T-cell (primary cell): ENCODE measurements at places on chromosomes 6 and 20.
A peak's percentile ranks its signal among the peaks of the same experiment; 100 is the strongest.

GRCh38 chr6:131597446-131597845 is 24.4 kb downstream of the ARG1 start:
- H3K4me1 ChIP-seq, result no peaks in the 10 kb centered on the region
- H3K36me3 ChIP-seq, result peaks cover 6% of the 10 kb centered on the region
- H3K27ac ChIP-seq, result no peak overlapping the region
- H3K4me3 ChIP-seq, result no peak overlapping the region

GRCh38 chr6:35893246-35893645 is 27.7 kb downstream of the SRPK1 start:
- no peaks in the 10 kb centered on the region for H3K4me1 ChIP-seq
- H3K27me3 ChIP-seq, result no peaks in the 10 kb centered on the region
- no peak overlapping the region for H3K4me3 ChIP-seq
- DNase-seq, result no peak
- no peak overlapping the region for H3K27ac ChIP-seq

DNA sequence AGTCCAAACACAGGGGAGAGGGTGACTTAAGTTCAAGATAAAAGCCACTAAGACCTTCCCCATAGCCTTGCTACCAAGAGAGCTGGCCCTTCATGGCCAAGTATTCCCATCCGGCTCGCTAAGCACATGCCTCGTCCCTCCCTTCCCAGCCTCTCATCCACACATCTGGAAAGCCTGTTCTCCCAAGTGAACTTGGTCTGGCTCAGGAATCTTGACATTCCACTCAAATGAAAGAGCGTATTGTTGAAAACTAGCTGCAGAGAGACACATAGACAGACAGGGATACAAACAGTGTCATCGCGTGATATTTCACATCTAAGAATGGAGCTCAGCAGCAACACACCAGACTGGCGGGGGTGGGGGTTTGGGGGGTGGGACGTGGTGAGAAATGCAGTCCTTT is 182.8 kb upstream of the FOXQ1 start:
- H3K4me1 ChIP-seq, result no peaks in the 10 kb centered on the region
- H3K4me3 ChIP-seq, result no peak overlapping the region
- H3K27me3 ChIP-seq, result no peaks in the 10 kb centered on the region
- DNase-seq, result no peak
- H3K27ac ChIP-seq, result no peak overlapping the region

DNA sequence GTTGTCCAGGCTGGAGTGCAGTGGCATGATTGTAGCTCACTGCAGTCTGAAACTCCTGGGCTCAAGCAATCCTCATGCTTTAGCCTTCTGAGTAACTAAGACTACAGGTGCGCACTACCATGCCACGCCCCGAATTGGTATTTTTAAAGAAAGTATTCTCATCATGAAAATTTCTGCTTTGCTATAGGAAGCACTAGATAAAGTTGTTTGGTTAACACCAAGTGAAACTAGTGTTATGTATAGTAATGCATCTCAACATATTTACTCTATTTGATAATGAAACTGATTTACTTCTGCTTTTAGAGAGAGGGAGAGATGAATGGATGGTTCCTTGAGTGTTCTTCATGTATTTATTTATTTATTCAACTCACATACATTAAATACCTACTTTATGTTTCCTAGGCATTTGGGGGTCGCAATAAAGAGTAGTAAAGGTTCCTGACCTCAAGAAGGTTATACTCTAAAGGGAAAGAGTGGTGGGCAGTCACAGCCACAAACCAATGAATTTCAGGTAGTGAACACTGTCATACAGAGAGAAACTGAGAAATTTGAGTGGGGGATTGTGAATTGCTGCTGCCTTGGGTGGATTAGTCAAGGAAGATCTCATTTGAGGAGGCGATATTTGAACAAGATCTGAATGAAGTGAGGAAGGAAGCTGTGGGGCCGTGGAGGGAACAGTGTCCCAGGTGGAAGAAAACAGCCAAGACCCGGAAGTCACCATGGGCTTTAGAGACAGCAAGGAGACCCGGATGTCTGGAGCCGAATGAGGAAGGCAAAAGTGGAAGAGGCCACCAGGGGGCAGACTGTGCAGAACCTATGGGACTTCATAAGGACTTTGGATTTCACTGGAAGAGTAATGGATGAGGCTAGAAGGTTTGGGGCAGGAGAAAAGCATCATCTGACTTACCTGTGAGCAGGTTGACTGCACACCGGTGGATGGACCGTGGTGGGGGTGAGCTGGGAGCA is 185.6 kb downstream of the TSHZ2 start:
- H3K4me1 ChIP-seq, result no peaks in the 10 kb centered on the region
- H3K27ac ChIP-seq, result no peak overlapping the region
- H3K36me3 ChIP-seq, result no peaks in the 10 kb centered on the region

- H3K4me3 ChIP-seq, result no peak overlapping the region
- H3K36me3 ChIP-seq, result no peaks in the 10 kb centered on the region
- H3K27ac ChIP-seq, result no peak overlapping the region
- no peaks in the 10 kb centered on the region for H3K4me1 ChIP-seq
Observed at GRCh38 chr20:7836076-7836475, 104.2 kb downstream of the HAO1 start.

DNA sequence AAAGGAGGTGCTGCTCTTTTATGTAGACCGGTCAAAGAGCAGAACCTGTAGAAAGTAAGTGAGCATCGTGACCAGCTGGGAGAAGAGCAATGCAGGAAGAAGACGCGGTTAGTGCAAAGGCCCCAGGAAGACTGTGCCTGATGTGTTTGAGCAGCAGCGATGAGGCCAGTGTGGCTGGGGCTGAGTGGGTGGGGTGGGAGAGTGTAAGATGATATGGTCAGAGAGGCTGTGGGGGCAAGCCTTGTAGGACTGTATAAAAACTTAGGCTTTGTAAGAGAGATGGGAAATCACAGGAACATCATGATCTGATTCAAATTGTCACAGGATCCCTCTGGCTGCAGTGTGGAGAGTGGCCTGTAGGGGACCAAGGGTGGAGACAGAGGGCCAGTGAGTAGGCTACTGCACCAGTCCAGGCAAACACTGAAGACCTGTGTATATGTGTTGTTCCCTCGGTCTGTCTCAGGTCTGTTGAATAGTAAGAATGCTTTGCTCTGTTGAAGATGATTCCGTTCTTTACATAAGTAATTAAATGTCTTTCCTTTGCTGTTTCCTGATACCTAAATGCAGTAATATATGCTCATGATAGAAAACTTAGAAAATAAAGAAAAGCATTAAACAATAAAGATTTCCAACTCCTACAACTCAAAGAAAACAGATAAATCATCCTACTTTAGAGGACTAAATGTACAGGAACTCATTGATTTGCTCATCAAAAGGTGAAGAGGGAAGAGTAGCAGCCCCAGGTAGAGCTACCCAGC is 23.6 kb upstream of the WFDC2 start:
- H3K4me1 ChIP-seq, result peaks cover 12% of the 10 kb centered on the region
- no peak overlapping the region for H3K27ac ChIP-seq
- no peak overlapping the region for H3K4me3 ChIP-seq
- no peaks in the 10 kb centered on the region for H3K27me3 ChIP-seq

DNA sequence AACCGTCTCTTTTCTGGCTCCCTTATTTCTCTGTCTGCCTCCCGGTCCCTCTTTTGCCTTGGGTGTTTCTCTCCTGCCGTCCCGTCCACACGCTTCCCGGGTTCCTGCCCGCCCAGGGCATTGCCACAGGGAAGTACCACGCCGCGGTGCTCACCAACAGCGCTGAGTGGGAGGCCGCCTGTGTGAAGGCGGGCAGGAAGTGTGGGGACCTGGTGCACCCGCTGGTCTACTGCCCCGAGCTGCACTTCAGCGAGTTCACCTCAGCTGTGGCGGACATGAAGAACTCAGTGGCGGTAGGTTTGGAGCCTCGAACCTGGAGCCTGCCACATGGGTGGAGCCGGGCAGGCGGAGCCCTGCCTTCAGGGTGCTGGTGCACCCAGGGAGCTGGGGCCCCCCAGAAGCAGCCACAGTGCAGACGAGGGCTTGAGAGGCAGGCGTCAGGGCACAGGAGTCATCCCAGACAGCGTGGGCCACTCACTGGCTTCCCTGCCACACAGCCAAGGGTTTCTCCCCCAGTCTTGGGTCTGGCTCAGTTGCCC is 21.3 kb downstream of the NPEPL1 start:
- no peaks in the 10 kb centered on the region for H3K4me1 ChIP-seq
- H3K27ac ChIP-seq, result no peak overlapping the region
- H3K27me3 ChIP-seq, result no peaks in the 10 kb centered on the region
- no peak overlapping the region for H3K4me3 ChIP-seq
- H3K36me3 ChIP-seq, result no peaks in the 10 kb centered on the region
- DNase-seq, result no peak

DNA sequence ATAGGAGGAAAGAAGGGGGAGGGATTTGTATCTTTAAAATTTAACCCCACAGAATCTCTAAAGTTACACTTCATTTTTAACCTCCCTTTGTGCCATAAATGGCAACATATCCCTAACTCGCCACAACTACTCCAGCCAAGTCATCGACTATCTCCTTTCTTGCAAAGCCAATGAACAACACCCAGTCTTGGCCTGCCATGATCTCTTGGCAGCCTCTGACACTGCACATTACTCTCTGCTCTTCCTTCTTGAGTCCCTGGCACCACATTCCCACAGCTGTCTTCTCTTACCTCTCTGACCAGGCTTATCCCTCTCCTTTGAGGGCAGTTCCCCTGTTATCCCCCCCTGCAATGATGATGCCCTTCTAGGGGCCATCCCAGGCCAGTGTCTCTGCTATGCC is 42.5 kb downstream of the MBOAT1 start:
- no peak for DNase-seq
- H3K36me3 ChIP-seq, result no peaks in the 10 kb centered on the region
- peaks cover 24% of the 10 kb centered on the region for H3K4me1 ChIP-seq
- H3K27me3 ChIP-seq, result no peaks in the 10 kb centered on the region

- peaks cover 28% of the 10 kb centered on the region for H3K4me1 ChIP-seq
- peak; percentile 82 for DNase-seq
- peaks cover 26% of the 10 kb centered on the region for H3K36me3 ChIP-seq
Observed at GRCh38 chr6:109454496-109455436, 806 bp downstream of the MICAL1 start.

- H3K27me3 ChIP-seq, result no peaks in the 10 kb centered on the region
- no peak overlapping the region for H3K4me3 ChIP-seq
- no peak overlapping the region for H3K27ac ChIP-seq
- DNase-seq, result no peak
- no peaks in the 10 kb centered on the region for H3K36me3 ChIP-seq
- H3K4me1 ChIP-seq, result no peaks in the 10 kb centered on the region
Observed at GRCh38 chr6:9540126-9540525, 874.7 kb downstream of the TFAP2A start.

DNA sequence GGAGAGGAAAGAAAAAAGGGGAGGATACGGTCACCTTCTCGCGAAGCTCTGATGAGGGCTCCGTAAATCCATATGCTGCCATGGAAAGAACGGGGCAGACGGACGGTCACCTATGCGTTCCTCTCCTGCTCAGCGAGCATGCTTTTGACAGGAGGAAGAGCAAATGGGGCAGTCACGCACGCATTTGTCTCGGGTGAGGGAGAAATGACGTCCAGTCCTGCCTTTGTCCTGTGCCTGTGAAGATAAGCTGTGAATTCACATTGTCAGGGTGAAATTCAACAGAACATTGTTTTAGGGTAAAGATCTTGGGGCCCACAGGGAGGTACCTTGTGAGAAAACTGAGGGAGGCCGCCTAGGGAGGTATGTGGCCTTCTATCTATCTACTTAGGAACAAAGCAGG is 83.8 kb downstream of the IRF4 start:
- no peak for DNase-seq
- H3K4me1 ChIP-seq, result peaks cover 36% of the 10 kb centered on the region
- no peaks in the 10 kb centered on the region for H3K36me3 ChIP-seq
- no peak overlapping the region for H3K4me3 ChIP-seq

GRCh38 chr6:30453508-30454116 is 35.7 kb upstream of the HLA-E start:
- DNase-seq, result peak; percentile 83
- H3K4me3 ChIP-seq, result peak overlapping the region; percentile 38
- peaks cover 24% of the 10 kb centered on the region for H3K4me1 ChIP-seq
- no peaks in the 10 kb centered on the region for H3K36me3 ChIP-seq
- H3K27ac ChIP-seq, result no peak overlapping the region

DNA sequence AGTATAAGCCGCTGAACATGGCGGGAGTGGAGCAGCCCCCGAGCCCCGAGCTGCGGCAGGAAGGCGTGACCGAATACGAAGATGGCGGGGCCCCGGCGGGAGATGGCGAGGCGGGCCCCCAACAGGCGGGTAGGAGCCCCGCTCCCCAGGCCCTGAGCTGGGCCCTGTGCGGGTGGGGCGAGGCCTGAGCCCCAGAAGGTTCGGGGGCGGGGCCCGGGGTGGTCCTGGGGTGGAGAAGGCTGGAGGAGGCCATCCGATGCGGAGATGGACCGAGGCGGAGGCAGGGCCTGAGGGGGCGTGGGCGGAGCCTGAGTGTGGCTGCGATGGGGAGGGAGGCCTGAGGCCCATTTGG is 7.1 kb downstream of the L3MBTL1 start:
- no peaks in the 10 kb centered on the region for H3K36me3 ChIP-seq
- H3K27me3 ChIP-seq, result no peaks in the 10 kb centered on the region
- peak overlapping the region; percentile 52 for H3K27ac ChIP-seq
- H3K4me3 ChIP-seq, result peak overlapping the region; percentile 75

- H3K27ac ChIP-seq, result no peak overlapping the region
- no peak for DNase-seq
- H3K27me3 ChIP-seq, result no peaks in the 10 kb centered on the region
- no peaks in the 10 kb centered on the region for H3K36me3 ChIP-seq
- H3K4me3 ChIP-seq, result no peak overlapping the region
Observed at GRCh38 chr6:99165838-99166237, 183.6 kb downstream of the FAXC start.

- no peaks in the 10 kb centered on the region for H3K36me3 ChIP-seq
- H3K27ac ChIP-seq, result no peak overlapping the region
- H3K4me1 ChIP-seq, result no peaks in the 10 kb centered on the region
- H3K27me3 ChIP-seq, result no peaks in the 10 kb centered on the region
- DNase-seq, result no peak
Observed at GRCh38 chr6:116287689-116288282, 8.1 kb upstream of the TSPYL1 start.

- H3K36me3 ChIP-seq, result no peaks in the 10 kb centered on the region
- no peak overlapping the region for H3K27ac ChIP-seq
- H3K27me3 ChIP-seq, result no peaks in the 10 kb centered on the region
- H3K4me1 ChIP-seq, result no peaks in the 10 kb centered on the region
- no peak for DNase-seq
Observed at GRCh38 chr6:134161041-134161440, 108.6 kb upstream of the SLC2A12 start.

DNA sequence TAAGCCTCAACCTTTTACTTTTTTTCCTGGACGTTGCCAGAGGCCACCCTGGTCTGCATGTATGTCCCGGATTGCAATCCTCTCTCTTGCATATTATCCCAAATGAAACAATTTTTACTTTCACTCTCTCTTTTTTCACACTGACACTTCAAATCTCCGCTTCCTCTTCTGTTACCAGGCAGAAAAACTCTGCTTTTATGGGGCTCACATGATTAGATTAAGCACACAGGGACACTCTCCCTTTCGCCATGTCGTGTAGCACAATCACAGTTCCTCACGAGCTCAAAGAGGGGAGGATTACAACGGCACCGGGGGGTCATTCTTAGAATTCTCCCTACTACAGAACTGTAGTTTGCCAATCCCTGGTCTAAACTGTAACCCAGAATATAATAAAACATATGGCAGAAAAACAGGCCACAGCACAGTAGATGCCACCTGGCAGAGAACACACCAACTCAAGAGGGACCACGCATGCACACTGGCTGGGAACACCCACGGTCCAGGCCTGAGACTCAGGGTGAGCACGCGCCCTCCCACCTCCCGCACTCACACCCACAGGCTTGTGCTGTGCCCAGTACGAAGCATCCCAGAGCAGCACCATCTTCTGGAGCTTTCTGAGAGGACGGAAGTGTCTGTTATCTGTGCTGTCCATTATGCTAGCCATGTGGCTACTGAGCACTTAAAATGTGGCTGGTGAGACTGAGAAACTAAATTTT is 288.7 kb downstream of the KIF16B start:
- no peak overlapping the region for H3K27ac ChIP-seq
- H3K4me1 ChIP-seq, result no peaks in the 10 kb centered on the region
- no peaks in the 10 kb centered on the region for H3K27me3 ChIP-seq
- peaks cover 7% of the 10 kb centered on the region for H3K36me3 ChIP-seq
- no peak for DNase-seq
